ENCODE measurements at places on chromosomes 16 and 17. TPM values are rescaled to one million over a fixed set of nuclear protein-coding genes. Genes with fewer than 3 reads are reported as not detected.

GRCh38 chr16:88790312-88791211 lies 5.5 kb upstream of the PIEZO1 start:
- no peaks in the 10 kb centered on the region for H3K27me3 ChIP-seq
- H3K36me3 ChIP-seq = no peaks in the 10 kb centered on the region
- H3K4me1 ChIP-seq = no peaks in the 10 kb centered on the region
- no peak for DNase-seq

DNA sequence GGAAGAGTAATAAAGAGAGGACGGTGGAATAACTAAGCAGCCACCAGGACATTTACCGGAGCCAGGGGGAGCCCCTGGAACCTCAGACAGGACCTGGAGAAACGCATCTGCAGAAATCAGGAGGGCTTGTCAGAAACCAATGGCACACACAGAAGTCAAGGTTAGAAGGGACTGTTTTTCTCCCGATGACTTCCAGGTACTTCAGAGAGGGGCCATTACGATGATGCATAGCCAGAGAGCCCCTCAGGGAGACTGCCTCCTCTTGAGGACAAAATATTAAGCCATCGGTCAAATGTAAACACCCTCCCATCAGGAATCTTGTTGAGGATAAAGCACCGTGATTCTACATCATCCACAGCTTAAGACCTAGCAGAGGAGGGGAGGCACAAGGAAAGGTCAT lies 333.6 kb upstream of the CDH5 start:
- no peaks in the 10 kb centered on the region for H3K27me3 ChIP-seq
- no peak for DNase-seq
- H3K36me3 ChIP-seq = no peaks in the 10 kb centered on the region
- no peak overlapping the region for H3K27ac ChIP-seq

DNA sequence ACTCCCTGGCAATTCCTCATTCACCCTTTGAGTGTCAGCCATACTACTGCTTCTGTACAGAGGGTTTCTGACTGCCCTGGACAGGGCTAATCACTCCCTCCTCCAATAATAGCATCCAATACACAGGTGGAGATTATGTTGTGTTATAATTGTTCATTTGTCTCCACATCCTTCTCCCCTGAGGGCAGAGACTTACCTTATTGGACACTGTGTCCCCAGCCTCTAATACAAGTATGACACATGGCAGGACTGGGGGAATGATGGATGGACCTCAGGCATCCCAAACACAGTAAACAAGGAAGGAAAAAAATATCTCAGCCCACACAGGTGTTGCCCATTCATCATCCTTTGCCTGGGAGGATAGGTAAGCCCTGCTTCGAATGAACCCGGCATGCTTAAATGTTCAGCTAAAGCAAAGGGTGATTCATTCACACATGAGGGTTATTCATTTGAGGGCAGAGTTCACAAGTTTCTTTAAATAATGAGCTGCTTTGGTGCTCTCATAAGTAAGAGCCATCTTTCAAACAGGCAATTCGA lies 34.8 kb downstream of the MMD start:
- no peaks in the 10 kb centered on the region for H3K27me3 ChIP-seq
- H3K4me3 ChIP-seq = no peak overlapping the region
- no peak for DNase-seq
- no peak overlapping the region for H3K27ac ChIP-seq
- no peaks in the 10 kb centered on the region for H3K4me1 ChIP-seq

- H3K27me3 ChIP-seq = no peaks in the 10 kb centered on the region
- H3K27ac ChIP-seq = no peak overlapping the region
- H3K36me3 ChIP-seq = no peaks in the 10 kb centered on the region
- no peak for DNase-seq
- H3K4me3 ChIP-seq = no peak overlapping the region
Observed at GRCh38 chr17:48472411-48473281, 42.6 kb upstream of the SKAP1 start.

The PRRT2 gene
- total RNA-seq = 1.4 TPM

- no peak overlapping the region for H3K27ac ChIP-seq
- H3K36me3 ChIP-seq = no peaks in the 10 kb centered on the region
- H3K4me1 ChIP-seq = no peaks in the 10 kb centered on the region
- DNase-seq = no peak
- no peaks in the 10 kb centered on the region for H3K27me3 ChIP-seq
Observed at GRCh38 chr17:43818966-43819365, 14.0 kb downstream of the MPP3 start.

The COPZ2 gene
- 9.9 TPM for total RNA-seq

The C16orf46 gene
- total RNA-seq = 0.40 TPM

The PRR29 gene
- total RNA-seq = 0.16 TPM

DNA sequence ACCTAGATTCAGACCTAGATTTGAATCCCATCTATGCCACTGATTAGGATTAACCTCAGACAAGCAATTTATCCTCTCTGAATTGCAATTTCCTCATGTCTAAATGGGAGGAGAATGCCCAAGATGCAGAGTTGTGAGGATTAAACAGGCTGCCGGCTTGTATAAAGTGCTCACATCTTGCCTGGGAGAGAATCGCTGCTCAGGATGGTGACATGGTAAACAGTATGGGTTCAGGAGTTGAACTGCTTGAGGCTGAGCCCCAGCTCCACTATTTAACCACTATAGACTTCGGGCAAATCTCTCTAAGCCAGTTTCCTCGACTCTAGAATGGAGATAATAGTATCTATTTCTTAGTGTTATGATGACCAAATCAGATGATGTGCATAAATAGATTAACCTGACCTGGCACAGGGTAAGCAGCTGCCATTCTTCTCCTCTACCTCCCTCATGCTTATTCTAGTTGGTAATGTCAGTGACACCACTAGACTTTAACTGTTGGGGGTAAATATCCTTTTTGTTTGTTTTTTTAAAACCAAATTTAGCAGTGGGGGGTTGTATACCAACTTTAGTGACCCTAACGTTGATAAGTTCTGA lies 732 bp upstream of the RPL27 start:
- H3K4me1 ChIP-seq = peaks cover 18% of the 10 kb centered on the region
- H3K4me3 ChIP-seq = peak overlapping the region; percentile 16
- H3K27ac ChIP-seq = peak overlapping the region; percentile 77
- DNase-seq = no peak
- H3K27me3 ChIP-seq = no peaks in the 10 kb centered on the region

GRCh38 chr17:72426948-72427760 lies 306.3 kb downstream of the SOX9 start:
- peaks cover 22% of the 10 kb centered on the region for H3K4me1 ChIP-seq
- H3K36me3 ChIP-seq = no peaks in the 10 kb centered on the region
- no peak overlapping the region for H3K4me3 ChIP-seq

- H3K36me3 ChIP-seq = no peaks in the 10 kb centered on the region
- H3K27me3 ChIP-seq = no peaks in the 10 kb centered on the region
- no peak for DNase-seq
- H3K4me1 ChIP-seq = no peaks in the 10 kb centered on the region
Observed at GRCh38 chr17:9760266-9760665, 31.1 kb downstream of the DHRS7C start.

The C17orf67 gene
- total RNA-seq = 1.4 TPM

The CBLN1 gene
- total RNA-seq = 0.62 TPM

GRCh38 chr17:15431766-15432165 lies 35.7 kb downstream of the CDRT4 start:
- H3K36me3 ChIP-seq = no peaks in the 10 kb centered on the region
- no peaks in the 10 kb centered on the region for H3K27me3 ChIP-seq
- peak overlapping the region; percentile 32 for H3K27ac ChIP-seq

- H3K27me3 ChIP-seq = peaks cover 30% of the 10 kb centered on the region
- no peaks in the 10 kb centered on the region for H3K36me3 ChIP-seq
- H3K4me1 ChIP-seq = no peaks in the 10 kb centered on the region
Observed at GRCh38 chr16:86519649-86520316, 9.5 kb downstream of the FOXF1 start.

The TAT gene
- 2.2 TPM for total RNA-seq

The ADAD2 gene
- total RNA-seq = not detected

GRCh38 chr16:3873482-3874173 lies 6.9 kb downstream of the CREBBP start:
- H3K4me3 ChIP-seq = no peak overlapping the region
- no peaks in the 10 kb centered on the region for H3K36me3 ChIP-seq
- no peaks in the 10 kb centered on the region for H3K27me3 ChIP-seq
- H3K4me1 ChIP-seq = peaks cover 13% of the 10 kb centered on the region

The WFDC1 gene
- 17.4 TPM for total RNA-seq

DNA sequence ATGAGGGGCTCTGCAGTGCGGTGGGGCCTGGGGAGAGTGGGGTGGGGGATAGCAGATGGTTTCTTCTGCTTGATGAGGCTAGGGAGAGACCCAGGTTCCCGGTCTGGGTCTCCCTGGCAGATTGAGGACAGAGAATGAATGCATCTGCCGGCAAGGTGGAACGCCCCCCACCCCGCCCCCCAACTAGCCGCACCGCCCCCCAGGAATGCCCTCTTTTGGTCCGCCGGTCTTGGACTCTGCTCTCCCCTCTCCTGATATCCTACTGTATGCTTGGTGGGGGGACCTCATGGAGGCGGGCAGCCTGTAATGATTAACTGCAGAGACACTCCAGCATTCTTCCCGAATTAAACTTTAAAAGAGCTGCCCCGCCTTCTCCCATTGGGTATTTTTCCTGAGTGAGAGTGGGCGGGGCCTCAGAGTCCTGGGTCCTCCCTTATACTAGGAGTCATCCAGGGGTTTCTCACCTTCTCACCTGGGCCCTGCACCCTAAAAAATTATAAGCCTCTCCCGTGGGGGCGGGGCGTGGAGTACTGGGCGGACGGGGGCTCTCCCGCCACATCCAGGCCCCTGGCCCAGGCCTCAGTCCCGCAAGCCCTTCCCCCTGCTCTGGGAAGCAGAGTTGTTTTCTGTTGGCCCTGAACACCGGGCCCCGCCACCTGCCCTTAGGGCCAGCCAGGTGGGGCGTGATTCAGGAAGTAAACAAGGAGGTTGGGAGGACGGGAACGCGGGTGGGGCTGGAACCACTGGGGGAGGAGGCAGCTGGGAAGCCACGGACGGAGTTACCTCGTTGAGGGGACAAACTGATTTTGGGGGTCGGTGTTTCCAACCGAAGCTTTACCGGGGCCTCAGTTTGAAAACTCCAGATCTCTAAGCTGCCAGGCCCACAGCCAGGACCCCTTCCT lies 1.5 kb downstream of the GRB7 start:
- no peaks in the 10 kb centered on the region for H3K36me3 ChIP-seq
- peak overlapping the region; percentile 87 for H3K27ac ChIP-seq
- H3K4me1 ChIP-seq = no peaks in the 10 kb centered on the region
- H3K4me3 ChIP-seq = peak overlapping the region; percentile 40
- peak; percentile 93 for DNase-seq
